Thoracic aorta (tissue), 2 donors: ENCODE measurements at places on chromosomes 1 and 21.

GRCh38 chr1:159408862-159409400 lies 23.1 kb upstream of the OR10J4 start:
- no peak for DNase-seq

- DNase-seq: no peak
These were observed 26.8 kb upstream of the BACH1 start for GRCh38 chr21:29271927-29272333.

GRCh38 chr1:184493987-184494388 lies 107.2 kb downstream of the C1orf21 start:
- DNase-seq: no peak

GRCh38 chr1:236066828-236067386 lies 2.0 kb upstream of the NID1 start:
- DNase-seq: no peak

DNA sequence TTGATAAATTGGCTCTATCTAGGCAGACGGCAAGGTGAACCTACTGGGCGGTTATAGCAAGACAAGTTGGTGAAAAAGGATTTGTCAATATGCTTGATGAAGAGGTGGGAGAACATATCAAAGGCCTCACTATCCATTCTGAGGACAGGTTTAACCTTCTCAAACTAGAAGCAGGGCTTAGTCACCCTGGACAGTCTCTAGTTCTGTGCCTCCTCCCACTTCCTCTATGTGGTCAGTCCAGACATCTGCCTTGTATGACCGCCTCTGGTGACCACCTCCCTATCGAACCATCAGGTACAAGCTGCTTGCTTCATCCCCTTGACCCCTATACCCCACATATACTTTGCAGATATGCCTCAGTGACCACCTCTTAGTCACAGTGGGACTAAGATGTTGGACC lies 2.3 kb upstream of the SCYL3 start:
- DNase-seq: no peak

GRCh38 chr1:217211486-217211885 lies 419.4 kb downstream of the GPATCH2 start:
- DNase-seq: no peak
